IMR-90 (cell line): ENCODE measurements at places on chromosomes 2 and 18. TPM values are rescaled to one million over a fixed set of nuclear protein-coding genes. Genes with fewer than 3 reads are reported as not detected.

The EVX2 gene
- not detected in 2 replicates for total RNA-seq

DNA sequence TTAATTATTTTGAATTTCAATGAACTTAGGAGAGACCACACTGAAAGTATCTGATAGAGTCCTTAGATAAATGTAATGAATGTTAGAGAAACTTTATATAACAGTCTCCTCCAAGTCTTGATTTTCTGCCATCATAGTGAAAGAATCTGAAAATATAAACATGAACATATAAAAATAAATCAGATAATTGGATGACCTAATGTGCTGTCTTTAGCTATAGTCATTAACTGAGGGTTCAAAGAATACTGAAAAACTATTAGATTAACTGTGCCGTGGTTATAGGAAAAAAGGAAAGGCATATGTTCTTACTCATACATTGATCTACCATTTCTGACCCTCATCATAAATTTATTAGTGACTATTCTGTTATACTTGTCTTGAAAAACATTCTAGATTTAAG, 47.0 kb upstream of the SPAG16 start:
- peak overlapping the region; percentile 20; the same call in 1 of the 2 replicates for H3K27ac ChIP-seq
- H3K27me3 ChIP-seq = no peaks in the 10 kb centered on the region
- H3K4me1 ChIP-seq = peaks cover 8% of the 10 kb centered on the region
- DNase-seq = peak; percentile 52
- no peak overlapping the region for H3K4me3 ChIP-seq

DNA sequence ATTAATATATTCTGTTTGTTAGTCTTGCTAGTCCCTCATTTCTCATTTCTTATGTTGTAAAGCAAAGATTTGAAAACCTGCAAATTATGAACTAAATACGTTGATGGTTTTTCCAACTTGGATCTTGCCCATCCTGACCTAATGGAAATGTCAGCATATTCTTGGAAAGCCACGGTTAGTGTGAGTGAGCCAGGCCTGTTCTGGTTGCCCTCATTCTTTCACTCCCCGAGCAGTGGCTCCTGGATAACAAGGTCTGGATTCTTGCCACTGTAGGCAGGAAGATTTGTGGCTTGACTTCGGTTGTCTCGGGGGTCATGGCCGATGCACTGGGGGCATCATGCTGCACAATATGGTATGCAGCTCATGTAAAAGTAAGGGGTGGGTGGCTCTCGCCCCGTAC, 359.1 kb downstream of the MEIS1 start:
- no peaks in the 10 kb centered on the region for H3K36me3 ChIP-seq
- no peak overlapping the region for H3K4me3 ChIP-seq
- H3K4me1 ChIP-seq = peaks cover 9% of the 10 kb centered on the region
- no peaks in the 10 kb centered on the region for H3K27me3 ChIP-seq

- H3K36me3 ChIP-seq = no peaks in the 10 kb centered on the region
- H3K27ac ChIP-seq = no peak overlapping the region
- no peaks in the 10 kb centered on the region for H3K27me3 ChIP-seq
- DNase-seq = no peak
- peaks cover 3% of the 10 kb centered on the region for H3K4me1 ChIP-seq
- no peak overlapping the region for H3K4me3 ChIP-seq
Observed at GRCh38 chr2:179595284-179595683, 266.1 kb downstream of the ZNF385B start.

The KLHL41 gene
- total RNA-seq = 0.18 and 0.28 TPM in 2 replicates
